ENCODE measurements at places on chromosomes 2 and 18.

DNA sequence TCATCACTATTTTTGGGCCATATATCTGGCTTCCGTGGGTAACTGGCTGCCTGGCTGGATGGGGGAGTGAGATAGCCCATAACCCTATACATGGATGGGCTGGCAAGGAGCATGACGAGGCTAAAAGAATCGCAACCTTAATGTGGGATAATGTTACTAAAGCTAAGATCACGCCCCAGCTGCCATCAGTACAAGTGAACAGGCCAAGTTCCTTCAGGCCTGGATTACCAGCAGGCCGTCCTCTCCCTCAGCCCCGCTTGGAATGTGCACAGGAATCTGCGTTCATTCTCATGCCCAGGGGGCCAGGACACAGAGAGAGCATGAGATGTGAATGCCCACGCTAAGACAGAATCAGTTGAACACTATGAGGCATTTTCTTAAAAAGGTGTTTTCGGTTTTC lies 34.7 kb downstream of the RMC1 start:
- DNase-seq: no peak

- no peak for DNase-seq
Observed at GRCh38 chr2:157216286-157216965, 41.1 kb upstream of the GALNT5 start.

DNA sequence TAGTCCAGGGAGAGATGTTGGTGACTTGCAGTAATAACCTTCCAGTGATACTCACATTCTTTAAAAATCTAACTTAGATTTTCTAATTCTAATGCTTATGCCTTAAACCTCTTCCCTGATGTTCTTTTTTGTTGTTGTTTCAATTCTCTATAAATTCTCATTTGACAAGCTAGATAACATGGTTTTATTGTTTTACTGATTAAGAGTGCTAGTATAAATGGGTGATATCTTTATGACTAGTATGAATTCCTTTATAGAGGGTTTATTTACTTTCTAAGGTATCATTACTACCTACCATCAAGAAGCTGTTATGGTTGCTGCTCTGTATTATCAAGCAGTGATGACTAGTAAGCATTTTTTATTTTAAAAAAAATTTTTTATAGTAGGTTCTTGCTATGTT lies 35.0 kb downstream of the ACVR2A start:
- no peak for DNase-seq

GRCh38 chr2:197497326-197497725 lies 2.3 kb downstream of the HSPD1 start:
- DNase-seq: no peak

- no peak for DNase-seq
Observed at GRCh38 chr18:71471963-71472725, 1072.0 kb downstream of the CBLN2 start.

- no peak for DNase-seq
Observed at GRCh38 chr18:72075040-72075439, 469.1 kb downstream of the CBLN2 start.

DNA sequence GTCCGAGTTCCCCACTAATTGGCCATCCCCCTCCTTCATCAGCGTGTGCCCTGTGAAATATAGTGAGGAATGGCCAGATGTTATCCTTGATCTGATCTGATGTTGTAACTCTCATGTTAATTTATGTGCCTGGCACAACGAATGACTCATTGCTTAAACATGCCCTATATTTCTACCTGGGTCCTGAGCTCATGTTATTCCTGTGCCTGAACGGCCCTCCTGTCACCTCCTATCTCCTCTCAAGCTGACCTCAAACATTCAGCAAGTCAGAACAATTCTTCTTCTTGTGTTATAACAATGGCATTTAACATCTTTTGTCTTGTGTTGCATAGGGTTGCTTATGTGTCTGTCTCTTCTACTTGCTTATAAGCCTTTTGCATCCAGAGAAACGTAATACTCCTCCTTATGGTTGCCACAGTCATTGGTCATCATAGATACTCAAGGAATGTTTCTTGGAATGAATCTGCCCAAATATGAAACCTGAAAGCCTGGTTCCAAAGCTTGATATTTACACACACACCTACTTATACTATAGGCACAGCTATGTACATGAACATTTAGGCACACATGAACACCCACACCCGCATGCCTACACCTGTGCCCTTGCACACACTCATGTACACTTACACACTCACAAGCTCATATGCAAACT lies 80.2 kb upstream of the PHLPP1 start:
- no peak for DNase-seq

GRCh38 chr18:74669136-74669798 lies 71.6 kb downstream of the ZNF407 start:
- DNase-seq: no peak

Data from natural killer cell (primary cell).